Activated T-helper 1 cell treated with anti-CD3 and anti-CD28 coated beads, Interleukin-2, amount 50 U/mL, for 16 hours (primary cell): ENCODE measurements at places on chromosomes 11 and 22.

DNA sequence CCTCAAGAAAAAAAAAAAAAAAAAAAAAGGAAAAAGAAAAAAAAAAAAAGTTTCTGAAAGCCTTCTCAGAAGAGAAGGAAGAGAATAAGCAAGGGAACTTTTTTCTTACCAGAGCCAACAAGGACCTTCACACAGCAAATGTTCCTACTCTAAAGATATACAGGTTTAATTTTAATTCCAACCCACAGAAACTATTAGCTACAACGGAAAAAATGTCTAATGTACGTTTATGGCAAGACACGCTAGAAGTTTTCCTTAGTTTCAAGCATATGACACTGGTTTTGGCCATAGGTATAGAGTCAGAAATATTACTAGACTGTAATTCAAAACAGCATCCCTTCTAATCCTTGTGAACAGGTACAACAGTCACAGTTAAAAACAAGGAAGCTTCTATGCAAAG lies 120.1 kb downstream of the MRTFA start:
- no peak for DNase-seq

GRCh38 chr22:39306456-39307361 lies 12.7 kb downstream of the RPL3 start:
- DNase-seq: no peak

DNA sequence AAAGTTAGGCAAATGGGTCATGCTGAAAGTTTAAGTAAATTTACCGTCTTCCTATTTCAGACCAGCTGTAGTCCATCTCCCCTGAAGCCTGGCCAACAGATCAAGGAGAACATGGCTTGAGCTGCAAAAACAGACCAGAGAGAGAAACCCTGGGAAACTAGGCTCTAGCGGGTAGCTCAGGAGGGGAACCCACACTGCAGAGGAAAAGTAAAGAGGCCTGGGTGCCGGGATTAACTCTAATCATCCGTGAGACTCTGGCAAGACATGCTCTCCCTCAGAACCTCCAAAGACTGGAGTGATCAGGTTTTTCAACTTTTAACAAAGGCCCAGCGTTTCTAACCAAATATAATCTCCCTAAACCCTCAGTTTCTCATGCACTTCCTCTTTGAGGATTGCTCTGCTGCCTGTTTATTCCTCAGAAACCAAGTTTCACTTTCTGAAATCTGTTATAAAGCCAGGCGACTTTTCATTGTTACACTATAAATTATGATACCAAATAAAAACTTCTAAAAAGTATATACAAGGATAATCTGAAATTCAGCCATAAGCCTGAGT lies 67.5 kb downstream of the GAB2 start:
- no peak for DNase-seq

- no peak for DNase-seq
Observed at GRCh38 chr22:17105143-17106129, 15.7 kb downstream of the TMEM121B start.

- no peak for DNase-seq
Observed at GRCh38 chr11:70688142-70688541, 289.8 kb downstream of the CTTN start.

GRCh38 chr11:93166194-93166593 lies 31.6 kb downstream of the SLC36A4 start:
- no peak for DNase-seq

- DNase-seq: no peak
Observed at GRCh38 chr11:112625814-112626213, 335.4 kb upstream of the NCAM1 start.

GRCh38 chr11:122126024-122126688 lies 10.1 kb upstream of the BLID start:
- DNase-seq: no peak

DNA sequence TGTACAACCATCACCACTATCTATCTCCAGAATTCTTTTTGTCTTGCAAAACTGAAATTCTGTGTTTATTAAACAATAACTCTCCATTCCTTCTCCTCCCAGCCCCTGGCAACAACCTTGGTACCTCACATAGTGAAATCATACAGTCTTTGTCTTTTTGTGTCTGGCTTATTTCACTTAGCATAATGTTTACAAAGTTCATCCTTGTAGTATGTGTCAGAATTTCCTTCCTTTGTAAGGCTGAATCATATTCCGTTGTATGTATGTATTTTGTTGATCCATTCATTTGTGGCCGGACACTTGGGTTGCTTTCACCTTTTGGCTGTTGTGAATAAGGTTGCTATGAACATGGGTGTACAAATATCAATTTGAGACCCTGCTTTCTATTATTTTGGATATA lies 243.7 kb upstream of the TBCEL start:
- no peak for DNase-seq

- no peak for DNase-seq
Observed at GRCh38 chr11:110249066-110249465, 47.3 kb downstream of the RDX start.

DNA sequence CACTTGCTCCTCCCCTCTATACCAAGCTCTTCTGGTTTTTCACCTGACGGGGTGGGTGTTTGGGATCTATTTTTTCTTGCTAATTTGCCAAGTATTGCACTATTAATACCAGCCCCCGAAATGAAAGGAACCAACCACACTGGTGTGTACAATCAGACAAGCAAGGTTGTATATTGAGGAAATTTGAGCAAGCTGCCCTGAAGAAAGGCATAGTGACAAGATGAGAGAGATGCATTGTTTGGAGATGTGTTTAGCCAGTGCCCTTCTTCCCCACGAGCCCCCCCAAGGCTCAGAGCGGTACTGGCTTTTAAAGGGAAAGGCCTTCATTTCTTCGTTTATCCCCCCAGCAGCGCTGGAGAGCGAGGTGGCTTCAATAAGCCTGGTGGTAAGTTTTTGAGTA lies 15.2 kb upstream of the GAS2L1 start:
- DNase-seq: no peak

- DNase-seq: no peak
Observed at GRCh38 chr22:29308791-29309262, 2.4 kb downstream of the GAS2L1 start.

- DNase-seq: no peak
Observed at GRCh38 chr11:34329876-34330275, 27.9 kb downstream of the ABTB2 start.

DNA sequence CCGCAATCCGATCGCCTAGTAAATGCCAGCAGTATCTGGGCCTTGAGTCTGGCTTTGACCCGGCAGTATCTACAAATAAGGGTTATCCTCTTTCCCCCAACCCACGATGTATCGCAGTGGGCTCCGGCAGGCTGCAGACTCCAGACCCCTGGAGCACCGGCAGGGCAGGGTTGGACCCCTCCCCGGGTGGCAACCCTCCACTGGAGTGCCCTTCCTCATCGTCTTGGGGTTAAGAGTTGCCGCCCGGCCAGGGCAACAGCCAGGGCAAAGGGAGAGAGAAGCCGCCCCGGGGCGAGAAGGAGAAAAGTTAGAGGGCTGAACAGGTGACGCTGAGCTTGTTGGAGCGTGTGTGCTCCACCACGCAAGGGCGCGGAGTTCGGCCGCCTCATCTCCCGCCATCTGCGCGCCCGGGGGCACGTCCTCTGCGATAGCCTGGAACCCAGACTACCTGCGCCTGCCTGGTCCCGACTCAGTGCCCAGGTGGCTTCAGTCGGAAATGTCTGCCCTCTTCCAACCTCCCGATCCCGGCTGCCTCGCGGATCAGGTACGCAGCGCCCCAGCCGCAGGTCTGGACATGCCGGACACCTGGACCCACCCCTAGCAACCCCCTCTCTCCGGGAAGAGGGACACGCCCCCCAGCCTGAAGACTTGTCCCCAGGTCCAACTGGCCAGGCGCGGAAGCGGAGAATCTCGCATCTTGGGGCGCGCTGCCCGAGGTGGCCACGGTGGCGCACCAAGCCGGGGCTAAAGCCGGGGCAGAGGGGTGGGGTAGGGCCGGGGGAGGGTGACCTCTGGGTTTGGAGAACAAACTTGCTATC lies 1.2 kb downstream of the DSCAML1 start:
- no peak for DNase-seq

GRCh38 chr11:126810776-126811175 lies 189.8 kb downstream of the KIRREL3 start:
- no peak for DNase-seq

DNA sequence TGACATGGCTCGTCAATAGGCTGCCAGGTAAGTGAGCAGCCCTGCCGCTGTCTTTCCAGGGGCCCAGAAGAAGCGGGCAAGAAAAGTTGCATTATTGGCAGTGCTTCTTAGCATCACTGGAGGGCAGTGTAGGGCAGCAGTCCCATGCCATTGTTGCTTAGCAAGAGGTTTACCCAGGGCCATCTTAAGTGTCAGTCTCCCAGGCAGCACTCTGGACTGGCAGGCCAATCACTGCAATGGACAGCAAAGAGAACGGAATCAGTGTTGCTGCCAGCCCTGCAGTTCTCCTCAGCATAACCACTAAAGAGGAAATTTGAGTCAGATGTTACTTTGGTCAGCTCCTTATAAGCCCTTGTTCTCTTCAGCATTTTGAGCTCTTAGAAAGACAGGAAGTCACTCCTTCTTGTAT lies 13.4 kb upstream of the GRK2 start:
- DNase-seq: no peak

GRCh38 chr22:26322179-26322905 lies 106.7 kb upstream of the ASPHD2 start:
- no peak for DNase-seq

DNA sequence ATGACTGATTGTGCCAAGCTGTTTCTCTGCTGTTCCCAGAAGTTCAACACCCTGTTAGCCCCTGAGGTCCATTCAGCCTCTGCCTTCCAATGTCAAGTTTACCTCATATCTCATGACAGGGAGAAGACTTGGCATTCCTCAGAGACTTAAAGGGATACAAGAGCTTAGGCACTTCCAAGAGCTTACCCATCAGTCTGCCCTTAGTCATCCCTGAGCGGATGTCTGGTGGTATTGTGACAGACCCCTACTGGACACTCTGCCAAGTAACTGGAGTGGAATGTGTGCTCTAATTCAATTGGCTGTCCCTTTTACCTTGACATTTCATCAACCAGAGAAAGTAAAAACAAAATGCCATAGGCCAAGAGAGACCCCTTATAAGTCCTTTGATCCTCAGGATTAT lies 151.5 kb downstream of the AASDHPPT start:
- DNase-seq: no peak

DNA sequence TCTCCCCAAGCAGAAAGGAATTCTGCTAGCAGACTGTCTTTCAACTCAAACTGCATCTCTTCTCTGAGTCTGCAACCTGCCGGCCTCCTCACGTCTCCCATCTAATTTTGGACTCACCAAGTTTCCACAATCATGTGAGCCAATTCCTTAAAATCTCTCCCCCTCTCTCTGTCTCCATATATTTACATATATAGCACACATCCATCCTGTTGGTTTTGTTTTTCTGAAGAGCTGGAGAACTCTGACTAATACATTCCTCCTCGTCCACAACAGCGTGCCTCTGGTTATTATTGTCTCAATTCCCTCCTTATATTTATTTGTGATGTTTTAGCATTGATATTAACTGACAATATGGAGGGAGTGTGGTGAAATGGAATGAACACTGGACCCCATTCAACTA lies 29.6 kb upstream of the FJX1 start:
- no peak for DNase-seq

GRCh38 chr11:86143087-86144030 lies 74.5 kb upstream of the PICALM start:
- DNase-seq: no peak

GRCh38 chr11:3044004-3044403 lies 13.2 kb downstream of the CARS1 start:
- no peak for DNase-seq

DNA sequence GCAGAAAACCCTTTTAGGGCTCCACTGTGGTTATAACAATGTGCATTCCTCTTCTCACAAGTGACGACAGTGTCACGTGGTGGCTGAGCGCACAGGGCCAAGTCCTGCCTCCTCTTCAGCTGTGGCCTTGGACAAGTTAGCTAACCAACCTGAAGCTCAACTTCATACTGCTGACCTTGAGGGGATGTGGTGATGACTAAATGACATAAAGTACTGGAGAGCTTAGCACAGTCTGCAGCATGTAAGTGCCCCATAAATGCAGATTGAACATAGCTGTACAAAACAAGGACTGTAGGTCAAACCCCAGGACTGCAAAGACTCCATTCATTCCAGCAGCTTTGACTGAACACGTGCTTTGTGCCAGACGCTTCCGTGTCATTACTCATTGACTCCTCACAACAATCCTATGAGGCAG lies 20.1 kb upstream of the MRGPRX2 start:
- no peak for DNase-seq

- DNase-seq: no peak
Observed at GRCh38 chr11:31809857-31810778, 1.0 kb downstream of the PAX6 start.

- no peak for DNase-seq
Observed at GRCh38 chr11:19714387-19715363, 2.0 kb downstream of the NAV2 start.

- no peak for DNase-seq
Observed at GRCh38 chr11:134196756-134197155, 27.0 kb downstream of the NCAPD3 start.

DNA sequence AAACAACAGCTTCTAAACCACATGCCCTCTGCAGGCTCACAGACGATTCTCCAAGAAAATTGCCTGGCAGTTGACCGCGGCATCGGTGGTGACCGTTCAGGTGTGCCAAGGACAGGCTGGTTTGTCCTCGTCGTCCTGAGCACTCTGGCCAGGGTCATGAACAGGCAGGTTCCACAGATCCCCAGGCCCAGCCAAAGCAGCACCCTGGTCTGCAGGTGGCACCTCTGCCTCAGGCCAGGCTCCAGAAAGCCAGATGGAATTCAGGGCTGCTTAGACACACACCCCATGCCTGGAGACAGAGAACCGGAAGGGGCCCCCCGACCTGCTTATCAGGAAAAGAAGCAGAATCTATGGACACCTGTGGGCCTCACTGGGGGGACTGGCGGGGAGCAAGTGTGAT lies 338.7 kb downstream of the BRD1 start:
- DNase-seq: no peak

GRCh38 chr11:68374531-68374930 lies 62.1 kb downstream of the LRP5 start:
- no peak for DNase-seq

- no peak for DNase-seq
Observed at GRCh38 chr11:100152766-100153165, 534.3 kb upstream of the ARHGAP42 start.
